Glutamatergic neuron (in vitro differentiated cells): ENCODE measurements at places on chromosomes 5 and 9. TPM values are rescaled to one million over a fixed set of nuclear protein-coding genes. Genes with fewer than 3 reads are reported as not detected.

Gene LPAR1
- 0.56 TPM for total RNA-seq

DNA sequence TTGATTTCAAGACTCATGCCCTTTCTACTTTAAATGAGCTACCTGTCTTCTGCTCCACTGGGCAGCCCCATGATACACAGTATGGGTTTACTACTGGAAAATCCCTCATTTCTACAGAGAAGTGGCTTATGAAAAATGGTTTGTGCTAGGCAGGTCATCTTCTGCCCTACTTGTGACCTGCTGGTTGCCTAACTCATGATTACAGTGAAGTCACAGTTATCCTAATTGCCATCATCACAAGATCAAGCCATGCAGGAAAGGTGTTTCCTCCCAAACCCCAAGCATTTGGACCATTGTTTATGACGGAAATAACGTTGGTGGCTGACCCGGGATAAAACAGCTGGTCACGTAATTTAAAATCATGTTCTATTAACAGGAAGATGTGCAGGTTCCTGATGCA, 330.6 kb downstream of the ACTL7B start:
- H3K4me3 ChIP-seq = no peak overlapping the region
- no peaks in the 10 kb centered on the region for H3K36me3 ChIP-seq
- no peaks in the 10 kb centered on the region for H3K4me1 ChIP-seq
- H3K27me3 ChIP-seq = no peaks in the 10 kb centered on the region
- no peak overlapping the region for H3K27ac ChIP-seq

Gene BARX1
- total RNA-seq = 6.9 TPM

DNA sequence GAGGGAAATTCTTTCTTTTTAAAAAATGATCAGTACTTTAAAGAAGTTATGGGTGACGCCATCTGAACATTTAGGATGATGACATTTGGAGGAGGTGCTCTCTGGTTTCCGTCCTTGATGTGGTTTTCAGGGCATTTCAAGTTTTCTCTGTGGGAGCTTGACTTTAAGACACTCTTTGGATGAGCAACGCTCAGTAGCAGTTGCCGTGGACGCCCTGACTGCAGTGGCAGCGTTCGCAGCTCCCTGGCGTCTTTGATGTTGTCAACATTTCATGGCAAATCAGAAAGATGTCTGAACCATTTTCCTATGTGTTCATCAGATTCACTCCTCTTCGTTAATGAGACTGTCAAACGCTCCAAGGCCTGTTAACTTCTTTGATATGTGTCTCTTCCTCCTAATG, 86.1 kb downstream of the ZNF354C start:
- H3K27me3 ChIP-seq = peaks cover 6% of the 10 kb centered on the region
- H3K27ac ChIP-seq = no peak overlapping the region
- peaks cover 20% of the 10 kb centered on the region for H3K4me1 ChIP-seq
- no peaks in the 10 kb centered on the region for H3K36me3 ChIP-seq
- H3K4me3 ChIP-seq = no peak overlapping the region

DNA sequence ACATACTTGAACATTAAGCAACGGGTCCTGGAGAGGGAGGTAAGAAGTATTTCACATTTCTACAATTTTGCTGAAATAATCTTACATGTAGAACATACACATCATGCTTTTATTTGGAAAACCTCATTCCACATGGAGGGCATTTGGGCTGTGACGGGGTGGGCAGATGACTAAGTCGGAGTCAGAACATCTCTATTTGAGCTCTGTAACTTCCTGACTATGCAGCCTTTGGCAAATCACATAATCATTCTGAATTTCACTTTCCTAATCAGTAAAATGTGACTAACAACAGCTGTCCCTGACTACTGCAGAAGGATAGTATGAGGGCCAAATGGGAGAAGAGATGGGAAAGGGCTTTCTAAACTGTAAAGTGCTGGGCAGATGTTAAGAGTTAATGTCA, 17.1 kb upstream of the IL6ST start:
- H3K36me3 ChIP-seq = peaks cover 7% of the 10 kb centered on the region
- peaks cover 1% of the 10 kb centered on the region for H3K4me1 ChIP-seq
- H3K4me3 ChIP-seq = no peak overlapping the region
- no peak for DNase-seq
- H3K27ac ChIP-seq = peak overlapping the region; percentile 21

GRCh38 chr9:2158111-2158610, 143.0 kb downstream of the SMARCA2 start:
- H3K4me1 ChIP-seq = peaks cover 33% of the 10 kb centered on the region
- H3K4me3 ChIP-seq = peak overlapping the region; percentile 91
- peak overlapping the region; percentile 82 for H3K27ac ChIP-seq
- H3K36me3 ChIP-seq = no peaks in the 10 kb centered on the region
- no peaks in the 10 kb centered on the region for H3K27me3 ChIP-seq
- no peak for DNase-seq

DNA sequence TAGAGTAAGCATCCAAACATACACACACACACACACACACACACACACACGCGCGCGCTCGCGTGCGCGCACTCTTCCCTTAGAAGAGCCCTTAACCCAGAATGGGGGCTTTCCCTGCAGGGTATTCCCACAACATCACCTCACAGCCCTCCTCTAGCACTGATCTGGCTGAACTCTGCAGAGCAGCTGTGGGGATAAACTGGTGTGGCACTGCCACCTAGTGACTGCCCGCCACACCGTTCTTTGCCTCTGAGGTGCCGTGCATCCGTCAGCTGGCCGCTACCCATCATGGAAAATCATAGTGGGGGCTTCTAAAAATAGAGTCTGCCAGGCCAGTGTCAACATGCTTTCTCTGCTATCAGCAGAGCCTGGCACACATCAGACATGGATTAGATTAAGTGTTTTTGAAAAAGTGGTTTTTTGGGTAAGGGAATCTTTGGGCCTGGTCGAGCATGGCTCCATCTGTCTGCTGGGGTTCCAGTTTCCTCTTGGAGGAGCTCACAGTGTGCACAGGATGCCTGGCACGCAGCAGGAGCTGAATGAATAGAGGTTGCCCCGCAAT, 88.1 kb downstream of the KCNN2 start:
- no peaks in the 10 kb centered on the region for H3K36me3 ChIP-seq
- no peak overlapping the region for H3K27ac ChIP-seq
- H3K27me3 ChIP-seq = no peaks in the 10 kb centered on the region
- DNase-seq = peak; percentile 83
- peaks cover 14% of the 10 kb centered on the region for H3K4me1 ChIP-seq
- no peak overlapping the region for H3K4me3 ChIP-seq

- no peaks in the 10 kb centered on the region for H3K36me3 ChIP-seq
- no peak overlapping the region for H3K4me3 ChIP-seq
- DNase-seq = no peak
- H3K27ac ChIP-seq = no peak overlapping the region
- peaks cover 8% of the 10 kb centered on the region for H3K4me1 ChIP-seq
- no peaks in the 10 kb centered on the region for H3K27me3 ChIP-seq
Measured at GRCh38 chr5:110086658-110087388, 397.1 kb downstream of the MAN2A1 start.

GRCh38 chr5:172695232-172696054, 54.4 kb downstream of the NEURL1B start:
- H3K36me3 ChIP-seq = no peaks in the 10 kb centered on the region
- no peak overlapping the region for H3K27ac ChIP-seq
- no peak overlapping the region for H3K4me3 ChIP-seq
- H3K4me1 ChIP-seq = peaks cover 5% of the 10 kb centered on the region
- DNase-seq = no peak

Gene PHAX
- total RNA-seq = 41.1 TPM

GRCh38 chr9:131674425-131675421, 65.2 kb downstream of the RAPGEF1 start:
- peaks cover 67% of the 10 kb centered on the region for H3K4me1 ChIP-seq
- peak overlapping the region; percentile 33 for H3K27ac ChIP-seq
- DNase-seq = no peak
- peaks cover 8% of the 10 kb centered on the region for H3K27me3 ChIP-seq
- no peak overlapping the region for H3K4me3 ChIP-seq
- no peaks in the 10 kb centered on the region for H3K36me3 ChIP-seq

DNA sequence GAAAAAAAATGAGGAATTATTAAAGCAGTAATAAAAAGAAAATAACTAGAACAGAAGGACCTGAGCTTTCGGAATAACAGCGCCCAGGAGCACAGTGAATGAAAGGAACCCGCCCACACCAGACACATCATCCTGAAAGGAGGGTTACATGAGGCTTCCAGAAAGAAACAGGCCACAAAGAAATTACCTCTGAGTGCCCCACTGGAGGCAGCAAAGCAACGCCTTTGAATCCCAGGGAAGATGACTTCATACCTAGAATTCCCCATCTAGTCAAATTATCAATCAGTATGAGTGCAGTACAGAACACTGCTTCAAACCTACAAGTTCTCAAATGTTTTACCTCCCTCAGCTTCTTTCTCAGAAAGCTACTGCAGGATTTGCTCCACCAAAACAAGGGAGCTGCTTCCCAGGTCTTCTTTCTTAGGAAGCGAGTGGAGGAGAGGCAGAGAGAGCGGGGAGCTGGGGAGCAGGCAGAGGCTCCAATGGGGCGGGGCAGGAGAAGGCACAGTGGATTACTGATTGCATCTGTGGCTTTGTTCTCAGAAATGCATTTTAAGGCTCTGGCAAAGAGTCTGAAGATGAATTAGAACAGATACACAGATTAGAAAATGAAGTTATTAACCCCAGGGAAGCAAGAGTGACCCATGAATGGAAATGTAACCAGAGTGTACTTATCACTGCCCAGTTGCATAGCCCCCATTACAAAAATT, 87.1 kb downstream of the SEMA4D start:
- peaks cover 16% of the 10 kb centered on the region for H3K36me3 ChIP-seq
- peaks cover 47% of the 10 kb centered on the region for H3K4me1 ChIP-seq

DNA sequence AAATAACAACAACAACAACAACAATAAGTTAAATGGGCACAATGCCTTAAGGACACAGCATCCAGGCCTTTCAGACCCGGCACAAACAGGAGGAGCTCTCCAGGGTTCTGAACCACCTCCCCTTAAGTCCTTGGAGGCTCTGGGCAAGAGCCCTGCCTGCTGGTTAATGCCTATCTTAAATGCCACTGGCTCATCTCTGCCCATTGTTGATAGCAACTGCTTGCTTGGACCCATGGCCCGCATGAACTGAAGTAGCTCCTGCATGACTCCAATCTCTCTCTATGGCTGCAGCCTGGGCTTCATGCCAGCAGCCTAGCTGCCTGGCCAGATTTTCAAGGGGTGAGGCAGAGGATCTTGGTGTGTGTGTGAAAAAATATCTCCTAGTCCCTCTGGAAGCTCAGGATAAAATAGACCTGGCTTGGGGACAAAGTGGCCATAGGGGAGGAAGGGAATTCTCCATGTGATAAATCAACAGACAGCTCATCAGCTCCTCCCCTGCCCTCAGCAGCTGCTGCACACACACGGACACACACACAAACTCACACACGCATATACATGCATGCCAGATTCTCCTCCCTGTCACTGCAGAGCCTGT, 27.4 kb downstream of the FAM219A start:
- DNase-seq = peak; percentile 45
- H3K4me1 ChIP-seq = peaks cover 43% of the 10 kb centered on the region
- no peaks in the 10 kb centered on the region for H3K36me3 ChIP-seq
- peak overlapping the region; percentile 16 for H3K4me3 ChIP-seq

DNA sequence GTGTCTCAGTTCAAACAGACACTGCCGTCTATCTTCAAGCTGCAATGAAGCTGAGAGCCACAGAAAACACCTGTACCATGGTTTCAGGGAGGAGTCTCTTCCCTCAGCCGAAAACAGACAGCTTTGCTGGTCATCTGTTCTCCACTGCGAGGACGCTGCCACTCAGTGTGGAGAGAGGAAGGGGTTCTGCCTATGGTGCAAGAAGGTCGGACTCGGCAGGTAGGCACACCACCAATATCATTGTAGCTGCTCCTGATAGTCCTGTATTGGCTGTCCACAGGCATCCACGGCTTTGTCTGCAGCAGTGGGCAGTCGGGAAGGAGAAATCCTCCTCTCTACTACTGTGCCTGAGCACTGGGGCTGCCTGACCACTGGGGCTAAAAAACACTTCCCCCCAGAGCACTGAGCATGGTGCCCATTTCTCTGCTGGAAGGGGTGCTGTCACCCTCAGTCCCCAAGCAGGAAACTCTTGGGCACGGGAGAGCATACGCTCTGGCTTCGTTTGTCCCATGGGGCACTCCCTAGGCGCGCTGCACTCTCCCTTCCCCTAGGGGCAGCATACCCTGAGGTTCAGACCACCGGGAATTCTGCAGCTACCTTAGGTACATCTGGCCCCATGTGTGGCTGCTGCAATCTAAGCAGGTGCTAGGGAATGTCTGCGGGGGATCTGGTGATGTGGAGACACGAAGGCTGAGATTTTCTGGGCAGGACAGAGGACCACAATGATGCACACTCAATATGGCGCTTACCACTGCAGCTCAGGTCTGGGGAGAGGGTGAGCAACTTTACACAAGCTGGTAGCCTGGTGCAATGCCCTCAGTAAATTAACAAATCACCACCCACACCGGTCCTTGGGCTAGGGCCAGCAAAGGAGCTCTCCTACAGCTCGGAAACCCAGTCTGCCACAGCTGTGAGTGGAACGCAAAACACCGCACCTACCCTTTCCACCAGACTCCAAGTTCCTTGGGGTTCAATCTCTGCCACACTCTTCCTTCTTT, 880.9 kb upstream of the SEMA6A start:
- no peak overlapping the region for H3K27ac ChIP-seq
- H3K27me3 ChIP-seq = peaks cover 2% of the 10 kb centered on the region
- DNase-seq = no peak
- H3K36me3 ChIP-seq = peaks cover 5% of the 10 kb centered on the region

- no peaks in the 10 kb centered on the region for H3K27me3 ChIP-seq
- H3K4me1 ChIP-seq = no peaks in the 10 kb centered on the region
- no peak for DNase-seq
Measured at GRCh38 chr5:57117596-57117995, 56.3 kb upstream of the GPBP1 start.

Gene EGFL7
- total RNA-seq = 8.1 TPM

Gene SHLD3
- total RNA-seq = 4.7 TPM

DNA sequence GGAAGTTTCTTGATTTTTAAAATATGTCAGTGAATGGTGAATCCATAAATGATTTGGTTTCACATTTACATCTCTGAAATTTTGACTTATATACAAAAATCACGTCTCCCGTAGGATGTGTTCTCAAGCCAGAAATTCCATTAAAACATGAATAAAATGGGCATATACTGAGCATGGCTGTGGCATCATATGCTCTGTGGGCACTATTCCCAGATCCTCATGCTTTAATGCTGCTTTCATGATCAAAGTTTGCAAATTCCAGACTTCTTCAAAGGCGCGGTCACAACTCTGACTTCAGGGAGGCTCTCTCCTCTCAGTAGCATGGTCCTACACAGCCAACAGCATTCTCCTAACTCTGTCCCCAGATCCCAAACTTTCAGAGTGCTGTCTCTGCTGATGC, 723.2 kb downstream of the TAF11L14 start:
- H3K4me3 ChIP-seq = no peak overlapping the region
- no peaks in the 10 kb centered on the region for H3K4me1 ChIP-seq
- H3K27ac ChIP-seq = no peak overlapping the region
- DNase-seq = no peak
- H3K27me3 ChIP-seq = no peaks in the 10 kb centered on the region

GRCh38 chr5:132674671-132675506, 1.1 kb downstream of the IL4 start:
- no peak for DNase-seq
- H3K27me3 ChIP-seq = peaks cover 4% of the 10 kb centered on the region
- H3K4me1 ChIP-seq = peaks cover 27% of the 10 kb centered on the region
- peaks cover 6% of the 10 kb centered on the region for H3K36me3 ChIP-seq
- H3K4me3 ChIP-seq = no peak overlapping the region

Gene SSNA1
- 37.3 TPM for total RNA-seq

Gene CYSRT1
- 2.1 TPM for total RNA-seq
